Esophagus squamous epithelium (tissue), 5 donors: ENCODE measurements at places on chromosomes 2 and 18. TPM values are rescaled to one million over a fixed set of nuclear protein-coding genes. Genes with fewer than 3 reads are reported as not detected.

- H3K36me3 ChIP-seq = no peaks in the 10 kb centered on the region
- H3K4me3 ChIP-seq = no peak overlapping the region
- no peaks in the 10 kb centered on the region for H3K4me1 ChIP-seq
- no peaks in the 10 kb centered on the region for H3K27me3 ChIP-seq
- no peak overlapping the region for H3K27ac ChIP-seq
These were observed 57.6 kb downstream of the ITGB6 start for GRCh38 chr2:160142472-160142871.

DNA sequence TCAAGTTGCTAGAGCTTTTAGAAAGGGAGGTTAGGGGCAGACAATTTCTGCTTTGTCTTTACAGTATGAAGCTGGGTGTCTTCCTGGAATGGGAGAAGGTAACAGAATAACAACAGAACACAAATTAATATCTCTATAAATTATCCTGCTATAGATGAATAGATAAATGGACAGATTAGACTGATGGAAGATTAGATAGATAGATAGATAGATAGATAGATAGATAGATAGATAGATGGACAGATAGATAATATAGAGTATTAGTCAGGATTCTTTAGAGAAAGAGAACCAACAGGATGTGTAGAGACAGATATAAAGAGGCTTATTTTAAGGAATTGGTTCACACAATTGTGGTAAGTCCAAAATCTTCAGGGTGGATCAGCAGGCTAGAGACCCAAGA is 302.2 kb downstream of the BCL11A start:
- no peaks in the 10 kb centered on the region for H3K27me3 ChIP-seq
- no peak overlapping the region for H3K27ac ChIP-seq
- H3K36me3 ChIP-seq = no peaks in the 10 kb centered on the region
- no peak for DNase-seq
- H3K4me3 ChIP-seq = no peak overlapping the region

HTR2B gene
- not detected for total RNA-seq

RESP18 gene
- not detected for total RNA-seq

CXCR1 gene
- not detected for total RNA-seq

DNA sequence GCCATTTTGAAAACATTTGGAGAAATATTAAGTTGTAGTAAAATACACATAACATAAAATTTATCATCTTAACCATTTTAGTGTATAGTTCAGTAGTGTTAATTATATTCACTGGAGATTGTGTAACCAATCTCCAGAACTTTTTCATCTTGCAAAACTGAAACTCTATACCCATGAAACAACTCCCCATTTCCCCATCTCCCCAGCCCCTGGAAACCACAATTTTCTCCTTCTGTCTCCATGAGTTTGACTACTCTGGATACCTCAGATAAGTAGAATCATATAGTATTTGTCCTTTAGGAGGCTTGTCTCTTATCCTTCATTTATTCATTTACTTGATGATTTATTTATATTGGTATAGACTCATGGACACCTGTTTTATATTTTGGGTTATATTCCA is 392.9 kb downstream of the SETBP1 start:
- no peaks in the 10 kb centered on the region for H3K36me3 ChIP-seq
- H3K27me3 ChIP-seq = no peaks in the 10 kb centered on the region
- no peak overlapping the region for H3K4me3 ChIP-seq
- H3K4me1 ChIP-seq = no peaks in the 10 kb centered on the region

PROM2 gene
- 184 TPM for total RNA-seq

TNFAIP6 gene
- not detected for total RNA-seq

SLC30A3 gene
- 0.18 TPM for total RNA-seq
